ENCODE measurements at places on chromosomes 13 and 19.

GRCh38 chr13:47917022-47917574, 84.0 kb downstream of the SUCLA2 start:
- no peak for DNase-seq

GRCh38 chr19:35744430-35745327, 539 bp downstream of the U2AF1L4 start:
- DNase-seq = peak; percentile 93

- no peak for DNase-seq
These were observed 463 bp downstream of the PCSK4 start for GRCh38 chr19:1489463-1490310.

GRCh38 chr13:31639443-31640163, 99.7 kb upstream of the RXFP2 start:
- DNase-seq = no peak

DNA sequence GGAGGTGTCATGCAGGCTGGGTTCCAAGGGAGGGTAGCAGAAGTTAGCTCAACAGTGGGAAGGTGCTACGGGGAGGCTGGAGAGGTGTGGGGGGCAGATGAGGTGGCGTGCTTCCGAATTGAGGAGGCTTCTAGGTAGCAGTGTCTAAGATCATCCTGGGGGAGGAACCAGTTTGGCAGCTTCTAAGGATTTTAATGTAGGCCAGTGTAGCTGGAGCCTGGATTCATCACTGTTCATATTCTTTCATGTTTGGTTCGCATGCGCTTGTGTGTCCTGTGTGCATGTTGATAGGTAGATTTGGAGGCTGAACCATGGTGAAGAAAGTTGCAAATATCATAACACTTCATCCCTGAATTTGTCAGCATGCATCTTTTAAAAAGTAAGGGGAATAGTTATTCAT, 86.7 kb downstream of the GPR12 start:
- no peak for DNase-seq

DNA sequence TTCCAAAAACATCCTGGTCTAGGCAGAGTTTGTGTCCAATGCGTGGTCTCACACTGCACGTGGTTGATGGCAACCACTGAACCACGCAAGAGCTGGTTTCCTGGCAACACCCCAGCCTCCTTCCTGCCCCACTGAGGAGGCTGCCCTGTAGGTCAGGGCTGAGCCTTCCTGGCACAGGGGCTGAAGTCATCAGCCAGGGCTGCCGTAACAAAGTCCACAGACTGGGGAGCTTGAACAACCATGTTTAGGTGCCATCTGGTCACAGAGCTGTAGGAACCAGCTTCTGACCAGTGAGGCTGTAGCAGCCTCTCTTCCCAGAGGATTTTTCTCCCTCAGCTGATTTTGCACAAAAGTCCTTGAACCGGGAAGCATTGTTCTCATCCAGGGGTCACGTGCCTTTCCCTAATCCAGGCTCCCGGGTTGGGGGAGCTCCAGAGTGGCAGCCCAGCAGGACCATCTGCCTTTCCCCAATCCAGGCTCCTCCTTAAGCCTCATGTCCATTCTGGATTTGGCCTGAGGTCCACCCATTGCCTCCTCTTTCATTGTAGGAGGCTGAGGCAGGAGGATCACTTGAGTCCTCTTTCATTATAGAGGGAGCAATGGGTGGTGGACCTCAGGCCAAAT, 53.9 kb downstream of the CHST8 start:
- DNase-seq = no peak

GRCh38 chr13:113527272-113527958, 36.9 kb upstream of the DCUN1D2 start:
- no peak for DNase-seq

- DNase-seq = no peak
These were observed 88.0 kb downstream of the ABCC4 start for GRCh38 chr13:95212983-95213850.

- no peak for DNase-seq
These were observed 7.8 kb upstream of the SPRY2 start for GRCh38 chr13:80348750-80349149.

- DNase-seq = peak; percentile 73
These were observed 2.9 kb upstream of the C19orf85 start for GRCh38 chr19:55467236-55468053.

DNA sequence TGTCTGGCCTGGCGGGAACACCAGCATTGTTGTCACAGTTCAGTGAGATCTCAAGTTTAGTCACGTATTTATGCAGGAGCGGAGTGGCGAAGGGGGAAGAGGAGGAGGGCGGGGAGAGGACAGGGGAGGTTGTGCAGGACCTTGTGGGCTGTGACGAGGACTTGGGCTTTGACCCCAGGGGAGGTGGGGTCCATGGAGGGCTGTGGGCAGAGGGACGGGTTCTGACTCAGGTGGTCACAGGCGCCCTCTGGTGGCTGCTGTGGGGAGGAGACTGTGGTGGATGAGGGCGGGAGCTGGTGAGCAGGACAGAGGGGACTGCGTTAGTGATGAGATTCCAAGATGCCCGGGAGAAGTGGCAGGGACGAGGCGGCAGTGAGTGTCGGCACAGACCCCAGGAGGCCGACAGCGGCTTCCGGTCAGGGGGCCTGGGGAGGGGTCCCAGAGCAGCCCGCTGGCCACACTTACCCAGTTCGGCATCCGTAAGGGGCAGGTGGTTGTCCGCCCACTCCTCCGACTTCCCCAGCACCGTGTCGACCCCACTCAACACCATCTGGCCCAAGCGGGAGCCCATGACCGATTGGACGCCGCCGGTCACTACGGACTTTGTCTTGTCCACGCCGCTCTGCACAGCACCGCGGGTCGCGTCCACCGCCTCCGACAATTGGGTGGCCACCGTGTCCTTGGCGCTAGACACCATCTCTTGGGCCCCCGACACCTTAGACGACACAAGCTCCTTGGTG, 15.7 kb downstream of the PLIN3 start:
- peak; percentile 80 for DNase-seq

- no peak for DNase-seq
These were observed 783.7 kb downstream of the PCDH9 start for GRCh38 chr13:66446413-66446812.

GRCh38 chr19:48511800-48512503, at the start of gene LMTK3:
Gene LMTK3, minus strand, starts transcription at chr19:48511835. Its CDS starts 259 bp downstream, at chr19:48511576.
- DNase-seq = peak; percentile 76

GRCh38 chr19:4012092-4012974, 4.8 kb downstream of the PIAS4 start:
- no peak for DNase-seq

DNA sequence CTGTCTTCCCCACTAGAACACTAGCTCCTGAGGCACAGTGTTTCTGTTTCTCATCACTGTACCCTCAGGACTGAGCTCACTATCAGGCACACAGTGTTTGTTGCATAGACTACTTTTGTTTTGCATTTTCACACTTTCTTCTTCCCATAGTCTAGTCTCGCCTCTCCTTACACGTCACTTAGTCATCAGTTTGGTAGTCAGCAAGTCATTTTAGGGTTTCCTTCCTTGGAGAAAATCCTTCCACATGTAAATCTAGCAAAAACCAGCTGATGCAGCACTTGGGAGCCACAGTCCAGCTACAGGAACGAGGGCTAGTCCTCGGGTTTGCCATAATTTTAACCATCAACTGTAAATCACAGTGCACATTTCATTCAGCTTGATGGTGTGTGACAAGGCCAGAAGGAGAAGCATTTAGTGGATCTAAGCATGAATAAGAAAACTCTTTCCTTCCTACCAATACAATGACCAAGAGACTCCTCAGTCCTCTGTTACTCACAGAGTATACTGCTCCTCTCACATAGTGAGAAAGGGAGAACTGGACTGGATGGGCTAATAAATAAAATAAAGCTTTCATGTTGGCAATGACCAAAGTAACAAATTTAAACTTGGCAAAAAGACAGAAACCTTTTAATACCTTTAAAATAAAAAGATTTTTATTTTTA, 221.0 kb downstream of the KLF12 start:
- no peak for DNase-seq

- no peak for DNase-seq
These were observed 110.0 kb upstream of the OBI1 start for GRCh38 chr13:78768950-78769349.

- no peak for DNase-seq
These were observed 6.2 kb downstream of the GFY start for GRCh38 chr19:49431330-49431749.

DNA sequence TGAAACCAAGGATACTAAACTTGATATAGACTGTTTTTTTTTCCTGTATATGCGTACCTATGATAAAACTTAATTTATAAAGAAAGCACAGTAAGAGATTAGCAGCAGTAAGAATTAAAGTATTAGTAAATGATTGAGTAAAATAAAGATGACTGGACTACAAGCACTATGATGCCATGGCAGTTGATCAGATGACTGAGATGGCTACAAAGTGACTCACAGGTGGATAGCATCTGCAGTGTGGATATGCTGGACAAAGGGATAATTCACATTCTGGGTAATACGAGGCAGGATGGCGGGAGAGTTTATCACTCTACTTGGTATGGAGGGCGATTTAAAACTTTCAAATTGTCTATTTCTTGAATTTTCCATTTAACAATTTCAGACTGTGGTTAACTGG, 11.8 kb downstream of the HTR2A start:
- no peak for DNase-seq

DNA sequence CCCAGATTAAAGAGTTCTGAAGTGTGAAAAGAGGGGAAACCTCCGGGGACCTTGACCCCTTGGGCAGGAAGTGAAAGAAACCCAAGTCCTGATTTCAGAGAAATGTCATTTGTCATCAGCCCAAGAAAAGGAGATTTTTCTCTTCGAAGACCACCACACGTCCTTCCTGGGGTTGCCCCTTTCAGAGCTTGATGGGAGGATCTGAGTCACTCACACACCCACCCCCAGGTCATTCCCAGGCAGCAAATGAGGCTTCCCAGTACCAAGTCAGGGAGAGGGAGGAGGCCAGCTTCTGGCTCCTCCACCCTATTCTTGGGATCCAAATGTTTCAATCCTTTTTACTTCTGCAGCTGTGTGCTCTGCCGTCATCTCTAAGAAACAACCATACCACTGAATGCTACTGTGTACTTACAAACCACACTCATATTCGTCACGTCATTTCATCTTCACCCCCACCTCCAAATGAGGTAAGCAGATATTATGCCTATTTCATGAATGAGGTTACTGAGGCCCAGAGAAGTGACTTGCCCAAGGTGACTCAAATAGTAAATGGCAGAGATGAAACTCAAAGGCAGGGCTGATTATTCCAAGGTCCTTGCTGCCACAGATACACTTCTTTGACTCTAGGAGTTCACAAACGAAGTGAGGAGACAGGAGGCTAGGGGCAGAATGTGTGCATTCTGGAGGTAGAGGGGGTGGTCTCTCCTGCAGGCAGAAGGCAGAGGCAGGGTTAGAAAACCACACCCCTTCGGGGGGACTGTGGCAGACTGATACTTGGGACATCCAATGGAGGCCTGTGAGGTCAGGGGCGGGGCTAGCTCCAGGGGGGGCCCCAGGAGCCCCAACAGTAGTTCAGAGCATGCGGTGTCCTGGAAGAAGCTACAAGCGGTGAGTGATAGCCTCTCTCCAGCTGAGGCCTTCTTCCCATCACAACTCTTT, 5.0 kb upstream of the KMT2B start:
- DNase-seq = peak; percentile 67

DNA sequence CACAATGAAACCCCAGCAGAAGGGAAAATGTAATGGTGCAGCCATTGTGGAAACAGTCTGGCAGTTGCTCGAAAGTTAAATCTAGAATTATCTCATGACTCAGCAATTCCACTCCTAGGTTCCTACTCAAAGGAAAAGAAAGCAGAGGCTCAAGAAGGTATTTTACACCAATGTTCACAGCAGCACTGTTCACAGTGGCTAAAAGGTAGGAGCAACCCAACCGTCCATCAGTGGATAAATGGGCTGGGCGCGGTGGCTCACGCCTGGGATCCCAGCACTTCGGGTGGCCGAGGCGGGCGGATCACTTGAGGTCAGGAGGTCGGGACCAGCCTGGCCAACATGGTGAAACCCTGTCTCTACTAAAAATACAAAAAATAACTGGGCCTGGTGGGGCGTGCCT, 25.9 kb downstream of the ZFR2 start:
- no peak for DNase-seq

DNA sequence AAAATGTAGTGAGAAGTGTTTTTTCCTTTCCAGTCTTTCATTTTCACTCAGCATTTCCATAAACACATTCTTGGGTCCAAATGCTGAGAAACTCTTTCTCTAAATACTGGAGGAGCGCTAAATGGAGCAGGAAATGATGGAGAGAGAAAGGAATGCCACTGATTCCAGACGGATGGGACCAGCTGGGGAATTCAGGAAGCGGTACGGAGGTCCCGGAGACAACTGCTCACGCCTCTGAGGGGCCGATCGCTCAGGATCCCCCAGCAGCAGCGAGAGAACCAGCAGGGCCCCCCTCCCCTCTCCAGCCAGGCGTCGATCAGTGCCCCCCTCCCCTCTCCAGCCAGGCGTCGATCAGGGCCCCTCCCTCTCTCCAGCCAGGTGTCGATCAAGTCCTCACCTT, 13.2 kb downstream of the RASA3 start:
- DNase-seq = no peak

DNA sequence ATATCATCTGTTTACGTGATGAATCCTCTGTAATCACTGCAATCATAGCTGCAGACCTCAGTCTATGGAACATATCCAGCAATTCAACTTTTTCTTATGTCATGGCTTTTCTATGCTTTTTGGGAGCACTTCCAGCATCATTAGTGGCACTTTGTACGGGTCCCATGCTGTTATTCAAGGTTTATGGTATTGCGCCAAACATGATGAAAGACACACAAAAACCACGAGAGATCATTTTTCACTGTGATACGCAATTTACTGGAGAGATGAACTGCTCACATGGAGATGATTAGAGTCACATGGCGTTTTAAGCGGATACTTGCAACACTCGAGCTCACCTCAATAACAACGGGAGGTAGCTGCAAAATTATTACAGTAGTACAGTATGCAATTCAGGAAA, 2101.7 kb upstream of the PCDH20 start:
- no peak for DNase-seq

GRCh38 chr19:45999653-46000121, 4.4 kb downstream of the CCDC61 start:
- DNase-seq = no peak

DNA sequence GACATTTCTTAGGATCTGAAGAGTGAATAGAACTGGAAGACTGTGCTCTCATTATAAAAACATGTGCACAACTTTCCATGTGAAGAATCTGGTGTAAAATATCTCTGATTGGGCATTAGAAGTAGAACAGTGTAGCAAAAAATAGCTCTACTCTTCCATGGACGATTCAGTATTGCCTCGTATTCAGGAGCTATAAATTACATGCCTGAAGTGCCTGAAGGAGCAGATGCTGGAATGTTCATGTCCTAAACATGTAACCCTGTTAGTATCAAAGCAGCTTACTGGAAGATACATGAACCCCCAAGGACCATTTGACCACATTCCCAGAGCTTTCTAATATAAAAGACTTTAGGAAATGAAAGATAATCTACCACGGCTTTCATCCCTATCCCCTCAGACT, 528.9 kb downstream of the DACH1 start:
- no peak for DNase-seq

- no peak for DNase-seq
These were observed 35.0 kb upstream of the VWA8 start for GRCh38 chr13:41995946-41996345.
